ENCODE measurements at places on chromosomes 12 and 14.

DNA sequence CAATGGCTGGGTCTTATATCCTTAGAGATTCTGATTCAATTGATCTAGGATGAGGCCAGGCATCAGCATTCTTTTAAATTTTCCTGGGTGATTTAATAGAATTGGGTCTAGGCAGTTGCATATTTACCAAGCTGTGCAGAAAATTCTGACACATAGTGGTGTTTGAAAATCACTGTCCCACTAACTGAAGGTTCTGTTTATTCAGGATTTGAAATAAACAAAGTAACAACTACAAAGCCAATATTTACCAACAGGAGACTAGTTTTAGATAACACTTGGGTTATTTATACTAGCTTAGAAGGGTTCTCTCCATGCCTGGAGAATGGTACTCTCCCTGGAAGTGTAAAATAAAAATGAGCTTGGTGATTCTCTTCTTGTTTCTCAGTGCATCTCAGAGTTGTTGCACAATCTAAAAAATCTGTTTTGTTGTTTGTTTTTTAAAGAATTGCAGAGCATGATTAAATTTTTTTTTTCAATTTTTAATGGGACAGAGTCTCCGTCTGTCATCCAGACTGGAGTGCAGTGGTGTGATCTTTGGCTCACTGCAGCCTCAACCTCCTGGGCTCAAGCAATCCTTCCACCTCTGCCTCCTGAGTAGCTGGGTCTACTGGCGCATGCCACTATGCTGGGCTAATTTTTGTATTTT lies 16.9 kb downstream of the BEST3 start:
- DNase-seq = no peak

- DNase-seq = peak; percentile 6
These were observed 37.3 kb upstream of the ADGRD1 start for GRCh38 chr12:130916241-130916911.

- no peak for DNase-seq
These were observed 3.1 kb upstream of the OR4N2 start for GRCh38 chr14:19800282-19801117.

DNA sequence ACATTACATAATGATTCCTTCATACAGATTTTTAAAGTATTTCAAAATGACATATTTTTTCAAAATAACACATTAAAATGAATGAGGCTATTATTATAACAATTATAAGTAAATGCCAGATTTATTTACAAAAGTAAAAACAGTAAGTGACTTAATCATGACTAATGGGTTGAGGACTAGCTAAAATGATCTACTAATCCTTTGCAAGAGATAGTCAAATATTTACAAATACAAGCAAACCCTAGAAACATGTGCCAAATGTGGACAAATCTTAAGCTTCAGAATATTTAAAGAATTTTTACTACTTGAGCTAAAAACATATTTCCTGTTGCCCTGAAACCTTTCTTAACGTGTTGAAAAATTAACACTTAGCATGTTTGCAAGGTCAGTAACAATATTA lies 74.8 kb downstream of the KIF21A start:
- DNase-seq = no peak

DNA sequence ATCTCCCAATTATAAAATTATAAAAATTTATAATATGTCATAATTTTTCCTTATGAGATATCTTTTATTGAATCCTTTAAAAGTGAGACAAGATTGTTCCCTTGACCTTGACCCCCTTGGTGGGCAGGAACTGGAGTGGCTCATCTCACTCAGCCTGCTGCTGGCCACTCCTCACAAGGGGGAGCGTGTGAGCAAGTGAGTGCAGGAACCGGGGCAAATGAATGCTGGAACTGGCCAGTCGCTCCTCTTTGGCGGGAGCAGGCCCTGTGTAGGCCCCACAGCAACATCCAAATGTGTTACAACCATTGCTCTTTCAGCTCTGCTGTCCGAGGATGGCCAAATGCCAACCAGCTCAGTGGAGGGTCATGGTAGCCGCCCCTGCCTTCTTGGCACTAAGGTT lies 178.8 kb downstream of the ETNK1 start:
- no peak for DNase-seq

DNA sequence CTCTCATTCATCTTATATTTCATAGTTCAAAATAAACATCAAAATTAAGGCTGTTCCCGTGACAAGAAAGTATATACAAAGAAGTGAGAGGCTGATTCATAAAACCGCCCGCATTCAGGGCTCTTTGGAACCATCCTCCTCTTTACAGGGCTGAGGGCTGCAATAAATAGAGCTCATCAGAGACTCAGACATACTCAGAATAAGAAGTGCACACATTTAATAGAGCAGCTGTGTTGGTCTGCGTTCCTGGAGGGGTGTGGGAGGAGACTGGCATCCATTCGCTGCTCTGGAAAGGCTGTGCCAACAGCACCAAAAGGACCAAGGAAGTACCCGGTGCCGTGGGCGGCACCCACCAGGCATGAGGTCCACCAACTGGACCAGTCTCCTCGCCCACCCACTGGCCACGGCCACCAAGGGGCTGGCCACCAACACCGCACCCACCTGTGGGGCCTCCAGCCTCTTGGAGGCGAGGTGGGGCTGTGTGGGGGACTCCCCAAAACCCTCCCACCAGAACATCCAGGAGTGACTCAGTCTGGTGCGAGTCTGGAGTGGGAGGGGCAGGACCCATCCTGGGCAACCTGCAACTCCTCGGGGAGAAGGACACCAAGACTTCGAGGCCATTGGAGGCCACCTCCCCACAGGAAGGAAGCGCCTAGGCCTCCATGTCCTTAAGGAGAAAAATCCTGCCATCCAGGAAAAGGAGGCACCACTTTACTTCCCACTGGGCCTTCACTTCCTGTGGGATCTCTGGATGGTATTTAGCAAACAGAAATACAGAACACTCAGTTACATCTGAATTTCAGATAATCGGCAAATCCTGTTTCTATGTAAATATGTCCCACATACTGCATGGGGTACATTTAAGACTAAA lies 32.7 kb downstream of the VCPKMT start:
- peak; percentile 61 for DNase-seq

- no peak for DNase-seq
These were observed 3.5 kb downstream of the PCNX4 start for GRCh38 chr14:60095231-60095630.

DNA sequence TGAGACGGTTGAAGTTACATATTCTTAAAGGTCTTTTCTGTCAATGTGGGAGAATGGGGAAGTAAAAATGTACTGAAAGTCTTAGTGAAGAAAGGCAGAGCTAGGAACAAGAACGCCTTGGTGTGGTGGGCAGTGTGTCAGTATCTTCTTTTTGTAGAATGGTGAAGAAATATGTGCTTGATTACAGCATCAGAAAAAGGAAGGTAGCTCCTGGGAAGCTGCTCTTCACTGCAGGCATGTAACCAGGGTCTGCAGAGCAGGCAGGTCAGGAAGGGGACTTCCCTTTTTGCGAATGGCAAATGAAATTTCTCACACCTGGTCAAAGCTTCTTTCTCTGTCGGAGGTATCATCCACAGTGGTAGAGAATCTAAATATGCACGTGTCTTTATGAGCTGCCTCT lies 226.2 kb downstream of the ADAMTS20 start:
- DNase-seq = no peak

GRCh38 chr12:25585021-25585523 lies 32.0 kb upstream of the LMNTD1 start:
- no peak for DNase-seq

DNA sequence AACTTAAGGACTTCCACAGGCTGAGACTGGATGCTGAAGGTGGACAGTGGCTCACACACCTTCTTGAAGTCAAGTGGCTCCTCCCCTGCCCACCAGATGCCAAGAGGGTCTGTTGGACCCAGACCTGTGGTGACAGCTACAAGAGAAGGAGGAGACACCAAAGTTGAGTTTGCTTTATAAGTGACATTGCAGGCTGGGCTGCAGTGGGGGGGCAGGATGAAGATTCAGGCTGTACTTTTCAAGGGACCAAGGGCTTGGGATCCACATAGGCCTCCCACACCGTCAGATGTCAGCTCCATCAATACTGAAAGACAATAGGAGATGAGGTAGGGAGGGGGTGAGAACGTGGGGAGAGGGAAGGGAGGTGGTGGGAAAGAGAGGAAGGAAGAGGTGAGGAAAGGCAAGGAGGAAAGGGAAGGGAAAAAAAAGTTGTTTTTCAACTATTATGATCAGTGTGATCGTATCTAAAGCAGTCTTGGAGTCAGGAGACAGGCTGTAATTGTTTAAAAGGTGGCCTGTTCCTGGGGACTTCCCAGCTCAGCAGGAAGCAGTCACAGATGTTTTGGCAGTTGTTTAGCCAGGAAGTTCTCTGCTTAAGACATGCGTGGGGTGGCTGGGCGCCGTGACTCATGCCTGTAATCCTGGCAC lies 84.1 kb upstream of the RESF1 start:
- DNase-seq = peak; percentile 56

DNA sequence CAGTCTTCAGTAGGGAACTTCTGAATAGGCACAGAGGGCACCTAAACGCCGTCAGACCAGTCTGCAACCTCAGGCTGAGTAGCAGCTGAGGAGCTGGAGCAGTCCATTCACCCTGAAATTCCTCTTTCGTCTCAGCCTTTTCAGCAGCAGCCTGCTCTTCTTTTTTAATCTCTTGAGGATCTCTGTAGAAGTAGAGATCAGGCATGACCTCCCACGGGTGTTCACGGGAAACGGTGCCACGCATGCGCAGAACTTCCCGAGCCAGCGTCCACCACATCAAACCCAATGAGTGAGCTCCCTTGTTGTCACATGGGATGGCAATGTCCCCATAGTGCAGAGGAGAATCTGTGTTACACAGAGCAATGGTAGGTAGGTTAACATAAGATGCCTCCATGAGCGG lies 11.1 kb upstream of the MARK3 start:
- no peak for DNase-seq

DNA sequence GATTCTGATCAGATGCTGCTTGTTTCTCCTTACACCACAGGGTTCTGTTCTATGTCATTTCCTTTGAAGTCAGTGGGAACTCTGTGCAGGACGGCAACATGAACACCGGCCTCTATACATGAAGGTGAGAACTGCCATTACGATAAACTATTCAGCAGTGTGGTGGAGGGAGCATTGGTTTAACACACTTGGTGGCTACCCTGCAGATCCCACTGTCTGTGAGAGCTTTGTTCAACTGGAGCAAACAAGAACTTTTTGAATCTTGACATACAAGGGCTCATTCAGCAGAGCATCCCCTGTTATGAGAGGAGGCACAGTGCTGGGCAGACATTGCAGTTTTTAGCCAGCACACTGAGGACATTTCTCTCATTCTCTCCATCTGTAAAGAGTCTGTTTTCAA lies 10.7 kb upstream of the FRS2 start:
- no peak for DNase-seq

GRCh38 chr12:25784669-25785068 lies 173.8 kb upstream of the RASSF8 start:
- no peak for DNase-seq

DNA sequence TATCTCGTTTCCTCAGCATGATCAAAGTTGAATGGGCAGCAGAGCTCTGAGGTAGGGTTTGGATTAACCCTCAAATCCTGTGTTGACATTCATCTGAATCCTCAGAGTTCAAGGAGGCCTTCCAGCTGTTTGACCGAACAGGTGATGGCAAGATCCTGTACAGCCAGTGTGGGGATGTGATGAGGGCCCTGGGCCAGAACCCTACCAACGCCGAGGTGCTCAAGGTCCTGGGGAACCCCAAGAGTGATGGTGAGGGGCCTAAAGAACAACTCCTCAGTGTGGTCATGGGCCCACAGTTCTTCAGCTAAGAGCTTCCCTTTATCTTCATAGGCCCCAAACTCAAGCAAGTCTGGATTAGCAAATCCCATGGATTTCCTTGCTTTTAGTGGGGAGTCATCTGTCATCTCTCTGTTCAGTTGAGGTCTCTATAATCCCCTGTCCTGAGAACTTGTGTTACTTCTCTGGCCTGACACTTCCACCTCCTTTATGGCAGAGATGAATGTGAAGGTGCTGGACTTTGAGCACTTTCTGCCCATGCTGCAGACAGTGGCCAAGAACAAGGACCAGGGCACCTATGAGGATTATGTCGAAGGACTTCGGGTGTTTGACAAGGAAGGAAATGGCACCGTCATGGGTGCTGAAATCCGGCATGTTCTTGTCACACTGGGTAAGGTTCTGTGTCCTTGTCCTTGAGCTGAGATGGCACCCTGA lies 1.5 kb downstream of the MYL6 start:
- DNase-seq = no peak

- no peak for DNase-seq
These were observed 13.9 kb upstream of the CLEC4E start for GRCh38 chr12:8554451-8555195.

DNA sequence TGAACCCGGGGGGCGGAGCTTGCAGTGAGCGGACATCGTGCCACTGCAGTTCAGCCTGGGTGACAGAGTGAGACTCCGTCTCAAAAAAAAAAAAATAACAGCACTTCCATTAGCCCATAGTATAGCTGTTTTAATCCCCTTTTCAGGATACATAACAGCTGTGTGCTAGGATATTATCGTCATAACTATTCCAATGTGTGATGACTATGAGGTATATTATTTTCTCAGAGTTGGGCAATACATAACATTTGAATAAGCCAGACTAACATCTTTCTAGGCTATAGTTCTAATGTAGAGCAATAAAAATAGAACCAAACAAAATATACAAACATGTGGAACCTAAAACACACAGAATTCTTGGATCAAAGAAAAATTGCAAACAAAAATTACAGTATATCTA lies 57.1 kb downstream of the MARK3 start:
- DNase-seq = no peak

DNA sequence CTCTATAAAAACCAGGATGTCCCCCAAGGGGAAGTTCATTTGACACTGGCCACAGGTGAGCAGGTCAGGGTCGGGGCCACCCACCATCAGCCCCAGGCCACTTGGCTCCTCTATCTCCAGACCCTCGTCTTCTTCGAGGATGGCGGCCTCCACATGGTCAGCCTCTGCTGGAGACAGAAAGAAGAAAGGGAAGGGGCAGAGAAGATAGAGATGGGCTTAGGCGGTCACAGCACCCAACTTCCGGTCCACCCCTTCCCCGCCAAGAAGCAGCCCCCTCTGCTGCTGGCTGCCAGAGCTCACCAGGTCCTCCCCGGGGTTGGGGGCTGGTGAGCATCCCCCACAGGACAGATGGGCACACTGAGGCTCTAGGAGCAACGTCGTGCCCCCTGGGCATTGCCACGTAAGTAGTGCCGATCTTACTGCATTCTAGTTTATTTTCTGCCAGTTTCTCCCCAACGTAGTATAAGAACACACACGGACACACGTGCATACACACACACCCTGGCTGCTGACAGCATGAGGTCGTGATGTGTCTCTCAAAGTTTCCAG lies 14.2 kb downstream of the BCL11B start:
- no peak for DNase-seq

- DNase-seq = no peak
These were observed 13.1 kb upstream of the RIN3 start for GRCh38 chr14:92500491-92500941.

GRCh38 chr14:63308723-63309317 lies 9.9 kb downstream of the GPHB5 start:
- DNase-seq = no peak

DNA sequence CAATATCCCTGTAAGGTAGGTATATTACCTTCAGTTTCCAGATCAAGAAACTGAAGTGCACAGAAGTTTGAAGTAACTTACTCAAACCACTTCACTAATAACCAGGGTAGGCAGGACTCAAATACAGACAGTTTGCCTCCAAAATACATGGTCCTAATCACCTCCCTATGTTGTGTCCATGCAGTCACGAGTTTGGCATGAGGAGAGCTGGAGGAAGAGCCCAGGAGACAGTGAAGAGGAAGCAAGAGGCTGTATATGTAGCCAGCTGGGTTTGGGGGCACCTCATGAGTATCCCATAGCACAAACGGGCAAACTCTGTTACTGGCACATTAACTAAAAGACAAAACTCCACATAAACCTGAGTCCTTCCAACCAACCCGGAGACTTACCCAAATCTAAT lies 79.2 kb downstream of the DUSP16 start:
- DNase-seq = no peak

- no peak for DNase-seq
These were observed 28.8 kb upstream of the DLGAP5 start for GRCh38 chr14:55220230-55220629.

Measured in activated T-cell treated with anti-CD3 and anti-CD28 coated beads for 48 hours (primary cell).